B cell (primary cell): ENCODE measurements at places on chromosomes 1 and 21. TPM values are rescaled to one million over a fixed set of nuclear protein-coding genes. Genes with fewer than 3 reads are reported as not detected.

DNA sequence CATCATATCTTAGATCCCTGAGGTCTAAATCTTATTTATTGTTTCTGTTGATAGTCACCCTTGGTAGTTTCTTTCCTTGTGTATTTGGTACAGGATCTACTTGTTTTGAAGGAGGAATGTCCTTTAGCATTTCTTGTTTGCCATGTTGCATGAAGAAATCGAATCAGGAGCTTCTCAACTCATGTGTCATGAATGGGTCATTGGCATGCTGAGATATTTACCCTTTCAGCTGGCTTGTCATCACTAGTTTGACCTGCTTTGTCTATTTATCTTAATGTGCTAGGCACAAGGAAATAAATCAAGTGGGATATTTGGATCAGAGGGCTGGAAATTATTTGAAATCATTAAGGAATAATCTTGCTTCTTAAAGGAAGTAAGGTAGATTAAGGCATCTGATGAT, 23.8 kb downstream of the THEM4 start:
- no peak for DNase-seq

- peak; percentile 53 for DNase-seq
Observed at GRCh38 chr1:21607549-21608529, 61.3 kb downstream of the RAP1GAP start.

- no peak for DNase-seq
Observed at GRCh38 chr1:90474731-90475130, 242.4 kb downstream of the BARHL2 start.

DNA sequence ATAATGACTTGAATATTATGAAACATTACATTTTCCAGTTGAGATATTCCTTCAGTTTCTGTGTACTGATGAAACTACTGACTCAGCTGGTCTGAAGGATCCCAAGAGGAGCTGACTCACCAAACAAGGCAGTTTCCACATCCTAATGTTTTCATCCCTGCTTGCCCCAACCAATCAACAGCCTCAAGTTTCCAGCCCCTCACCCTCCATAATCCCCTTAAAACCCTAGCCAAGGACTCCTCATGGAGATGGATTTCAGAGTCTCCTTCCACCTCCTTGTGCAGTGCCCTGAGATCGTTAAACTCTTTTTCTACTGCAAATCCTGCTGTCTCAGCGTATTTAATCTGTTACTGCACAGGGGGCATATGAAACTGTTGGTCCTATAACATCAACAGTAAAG, 83.1 kb upstream of the HAO2 start:
- no peak for DNase-seq

DNA sequence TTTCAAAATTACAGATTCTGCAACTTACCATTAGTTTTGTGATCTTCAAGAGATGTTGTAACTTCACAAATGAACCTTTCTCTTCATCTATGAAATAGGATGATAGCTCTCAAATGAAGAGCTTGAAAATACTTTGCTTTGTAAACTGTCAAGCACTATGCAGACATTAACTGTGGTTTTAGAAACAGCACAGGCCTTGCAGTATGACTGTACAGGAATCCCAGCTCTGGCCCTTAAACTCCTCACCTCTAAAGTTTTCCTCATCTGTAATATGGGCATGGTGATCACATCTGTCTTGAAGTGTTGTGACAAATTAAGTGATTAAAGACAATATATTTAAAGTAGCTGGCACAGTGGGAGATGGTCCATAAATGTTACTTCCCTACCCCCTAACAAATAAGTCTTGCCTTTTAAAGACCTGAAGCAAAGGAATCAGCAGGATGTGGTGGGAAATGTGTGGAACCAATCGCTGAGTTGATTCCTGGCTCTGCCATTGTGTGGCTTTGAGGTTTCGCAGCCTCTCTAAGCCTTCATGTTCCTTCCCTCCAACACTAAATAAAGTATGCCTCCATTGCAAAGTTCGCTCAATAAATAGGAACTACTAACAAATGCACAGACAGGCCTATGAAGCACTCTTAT, 5.5 kb upstream of the PTP4A2 start:
- no peak for DNase-seq

GRCh38 chr1:59705466-59706302, 109.1 kb upstream of the HOOK1 start:
- no peak for DNase-seq

DNA sequence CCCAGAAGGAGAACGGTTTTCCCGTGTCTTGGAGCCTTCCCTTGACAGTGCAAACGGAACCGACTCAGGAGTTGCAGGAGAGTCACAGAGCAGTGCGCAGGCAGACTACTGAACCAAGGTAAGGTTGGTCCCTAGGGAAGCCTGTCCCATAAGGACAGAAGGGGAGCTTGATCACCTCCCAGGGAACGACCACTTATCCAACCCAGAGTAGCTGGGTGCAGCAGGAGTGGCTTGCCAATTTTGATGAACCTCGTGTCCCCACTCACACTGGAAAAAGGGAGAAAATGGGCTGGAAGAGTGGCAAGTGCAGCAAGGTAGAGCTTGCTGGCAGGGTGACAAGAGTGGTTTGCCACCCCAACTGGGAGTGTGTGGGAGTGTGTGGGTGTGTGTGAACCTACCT, 95.1 kb downstream of the LIPI start:
- no peak for DNase-seq

GRCh38 chr1:109269212-109269980, 13.5 kb downstream of the PSRC1 start:
- no peak for DNase-seq

DNA sequence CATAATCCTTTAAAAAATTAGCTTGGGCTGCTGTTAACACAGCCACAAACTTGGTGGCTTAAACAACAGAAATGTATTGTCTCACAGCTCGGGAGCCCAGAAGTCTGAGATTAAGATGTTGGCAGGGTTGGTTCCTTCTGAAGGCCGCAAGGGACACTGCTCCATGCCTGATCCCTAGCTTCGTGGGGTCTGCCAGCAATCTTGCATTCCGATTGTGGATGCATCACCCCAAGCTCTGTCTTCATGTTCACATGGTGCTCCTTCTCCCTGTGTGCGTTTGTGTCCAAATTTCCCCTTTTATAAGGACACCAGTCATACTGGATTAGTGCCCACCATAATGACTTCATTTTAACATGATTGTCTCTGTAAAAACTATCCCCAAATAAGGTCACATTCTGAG, 5.0 kb upstream of the HHIPL2 start:
- DNase-seq: no peak

DNA sequence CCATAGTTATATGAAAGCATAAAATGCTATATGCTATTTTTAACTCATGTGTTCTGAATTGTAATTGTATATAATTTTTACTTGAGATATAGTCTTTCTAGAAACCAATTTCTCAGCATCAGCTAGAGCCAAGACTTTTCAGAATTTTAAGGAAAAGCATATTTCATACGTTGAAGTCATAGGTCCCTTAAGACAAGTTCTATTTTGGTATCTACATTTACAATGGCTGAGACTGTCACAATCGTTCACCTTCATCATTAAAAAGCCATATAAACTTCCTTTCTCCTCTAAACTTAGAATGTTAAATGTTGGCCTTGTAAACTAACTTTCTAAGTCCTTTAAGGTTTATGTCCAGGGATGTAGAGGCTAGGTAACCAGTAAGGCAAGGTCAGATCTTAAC, 104.1 kb downstream of the LRRC40 start:
- DNase-seq: no peak

DNA sequence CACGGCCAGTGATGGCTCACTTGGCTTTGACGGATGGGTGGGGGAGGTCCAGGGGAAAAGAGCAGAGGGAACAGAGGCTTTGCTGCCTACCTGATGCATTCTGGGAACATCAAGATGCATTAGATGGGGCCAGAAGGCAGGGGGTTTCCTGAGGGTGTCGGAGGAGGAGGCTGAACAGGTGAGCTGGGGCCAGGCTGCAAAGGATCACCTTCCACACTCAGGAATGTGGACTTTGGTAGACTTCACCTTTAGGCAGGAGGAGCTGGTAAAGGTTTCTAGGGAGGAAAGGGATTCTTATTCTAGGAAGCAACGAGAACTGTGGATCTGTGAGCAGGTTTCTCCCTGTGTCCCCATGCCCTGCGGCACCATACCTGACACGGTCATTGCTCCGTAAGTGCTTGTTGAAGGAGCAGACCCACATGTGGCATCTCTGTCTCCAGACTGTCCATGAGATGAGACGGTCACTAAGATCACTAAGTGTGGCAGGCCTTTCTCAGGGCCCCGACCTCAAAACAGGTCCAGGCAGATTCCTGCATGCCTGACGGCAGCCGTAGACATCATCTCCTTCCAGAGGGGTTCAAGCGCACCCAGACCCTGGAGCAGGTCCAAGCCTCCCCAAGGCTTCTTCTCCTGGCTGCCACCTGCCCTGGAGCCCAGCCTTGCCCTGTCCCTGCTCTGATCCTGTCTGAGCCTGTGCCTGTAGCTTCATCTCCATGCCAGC, 89.1 kb upstream of the SLC25A33 start:
- no peak for DNase-seq

DNA sequence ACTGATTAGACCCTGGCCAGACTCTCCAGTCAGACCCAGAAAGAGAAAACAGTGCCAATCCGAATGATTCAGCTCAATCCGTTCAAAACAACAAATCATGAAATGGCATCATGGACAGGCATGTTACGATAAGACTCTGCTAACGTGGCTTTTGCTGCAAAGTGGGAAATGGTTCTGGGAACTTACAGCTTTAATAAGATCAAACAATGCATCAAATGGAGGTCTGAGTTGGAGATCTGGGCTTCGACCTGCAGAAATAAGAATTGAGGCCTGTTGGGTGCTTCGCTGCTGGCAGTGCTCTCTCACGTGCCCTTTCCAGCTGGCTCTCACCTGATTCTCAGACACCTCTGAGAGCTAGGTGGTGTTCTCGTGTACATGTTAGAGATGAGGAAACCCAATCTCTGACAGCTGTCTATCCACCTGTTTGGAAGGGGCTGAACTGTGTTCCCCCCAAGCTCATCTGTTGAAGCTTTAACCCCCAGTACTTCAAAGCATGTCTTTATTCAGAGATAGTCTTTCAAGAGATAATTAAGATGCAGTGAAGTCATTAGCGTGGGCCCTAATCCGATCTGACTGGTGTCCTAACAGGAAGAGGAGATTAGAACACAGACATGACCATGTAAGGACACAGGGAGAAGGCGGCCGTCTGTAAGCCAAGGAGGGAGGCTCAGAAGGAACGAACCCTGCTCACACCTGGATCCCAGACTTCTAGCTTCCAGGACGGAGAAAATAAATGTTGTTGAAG, 45.5 kb upstream of the ETS2 start:
- DNase-seq: no peak

GRCh38 chr1:152044386-152044785, 7.6 kb upstream of the S100A11 start:
- no peak for DNase-seq

GRCh38 chr1:39082010-39082799, 56.1 kb downstream of the NDUFS5 start:
- DNase-seq: no peak

DNA sequence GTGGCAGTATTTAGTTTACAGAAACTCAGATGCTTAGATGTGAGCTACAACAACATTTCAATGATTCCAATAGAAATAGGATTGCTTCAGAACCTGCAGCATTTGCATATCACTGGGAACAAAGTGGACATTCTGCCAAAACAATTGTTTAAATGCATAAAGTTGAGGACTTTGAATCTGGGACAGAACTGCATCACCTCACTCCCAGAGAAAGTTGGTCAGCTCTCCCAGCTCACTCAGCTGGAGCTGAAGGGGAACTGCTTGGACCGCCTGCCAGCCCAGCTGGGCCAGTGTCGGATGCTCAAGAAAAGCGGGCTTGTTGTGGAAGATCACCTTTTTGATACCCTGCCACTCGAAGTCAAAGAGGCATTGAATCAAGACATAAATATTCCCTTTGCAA, 59.7 kb upstream of the ZNF326 start:
- no peak for DNase-seq

GRCh38 chr1:157993147-157993917, at the start of gene KIRREL1:
Gene KIRREL1 (plus strand): TSS chr1:157993645. CDS start chr1:157993677, 32 bp downstream.
- DNase-seq: peak; percentile 51

GRCh38 chr1:119481951-119482350, 25.1 kb upstream of the HSD3B1 start:
- DNase-seq: no peak

- DNase-seq: no peak
Observed at GRCh38 chr1:115771847-115772457, 3.4 kb upstream of the CASQ2 start.

GRCh38 chr1:12565966-12566352, 52.1 kb downstream of the DHRS3 start:
- DNase-seq: no peak

GRCh38 chr1:243786531-243786930, 63.5 kb downstream of the AKT3 start:
- no peak for DNase-seq

GRCh38 chr1:84141182-84142003, 2.7 kb upstream of the PRKACB start:
- DNase-seq: peak; percentile 46

DNA sequence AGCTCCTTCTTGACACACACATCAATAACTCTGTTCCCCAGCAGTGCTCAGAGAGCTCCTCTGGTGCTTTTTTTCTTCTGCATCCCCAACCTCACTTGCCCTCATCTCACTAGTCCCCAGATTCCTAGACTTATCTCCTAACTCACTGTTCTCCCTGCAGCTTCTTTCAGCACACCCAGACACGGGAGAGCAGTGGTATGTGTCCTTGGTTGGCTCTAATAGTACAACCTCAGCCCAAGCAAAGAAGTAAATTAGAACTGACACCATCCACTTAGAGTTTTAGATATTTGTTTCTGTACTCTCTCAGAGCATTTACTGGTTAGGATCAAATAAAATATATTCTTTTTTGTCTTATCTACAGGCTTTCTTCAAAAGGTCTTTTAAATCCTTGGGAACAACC, 201.4 kb upstream of the SNX7 start:
- DNase-seq: no peak

GRCh38 chr1:87853576-87854351, 525.1 kb downstream of the LMO4 start:
- DNase-seq: no peak

FCGR3A gene
- 0.92 and 1.3 TPM in 2 replicates for total RNA-seq

NUAK2 gene
- 102 and 105 TPM in 2 replicates for total RNA-seq

NBPF8 gene
- 35.6 and 37.8 TPM in 2 replicates for total RNA-seq

ZSWIM5 gene
- 0.85 and 1.7 TPM in 2 replicates for total RNA-seq

PLA2G2A gene
- not detected in 2 replicates for total RNA-seq

C1orf94 gene
- total RNA-seq: not detected in 2 replicates

CYP4Z1 gene
- total RNA-seq: not detected in 2 replicates

OLFML2B gene
- 0.12 TPM in 1 of 2 replicates, not detected in the other for total RNA-seq

DPYD gene
- total RNA-seq: 19.0 and 20.0 TPM in 2 replicates

TAL1 gene
- total RNA-seq: not detected in 2 replicates

FCRL2 gene
- 78.3 and 81.0 TPM in 2 replicates for total RNA-seq

MYOG gene
- not detected in 2 replicates for total RNA-seq

SRSF10 gene
- total RNA-seq: 213 and 223 TPM in 2 replicates

OR14K1 gene
- total RNA-seq: not detected in 2 replicates

NFIA gene
- total RNA-seq: 0.54 and 1.1 TPM in 2 replicates
